ENCODE measurements at places on chromosomes 4 and X. TPM values are rescaled to one million over a fixed set of nuclear protein-coding genes. Genes with fewer than 3 reads are reported as not detected.

HGFAC gene
- 1.7 TPM for polyA plus RNA-seq

PGK1 gene
- polyA plus RNA-seq = 279 TPM

UGT2B17 gene
- 4.4 TPM for polyA plus RNA-seq

SMARCA1 gene
- 69.0 TPM for polyA plus RNA-seq

RPS6KA3 gene
- 30.6 TPM for polyA plus RNA-seq

ANOS1 gene
- 4.7 TPM for polyA plus RNA-seq

S100P gene
- polyA plus RNA-seq = 51.6 TPM

GRK4 gene
- 6.1 TPM for polyA plus RNA-seq

TLR1 gene
- 1.0 TPM for polyA plus RNA-seq

CXCL11 gene
- not detected for polyA plus RNA-seq

CDS1 gene
- 11.0 TPM for polyA plus RNA-seq

ADH7 gene
- not detected for polyA plus RNA-seq

EOLA1 gene
- 9.1 TPM for polyA plus RNA-seq

AIFM1 gene
- polyA plus RNA-seq = 65.2 TPM

All from hepatocyte (in vitro differentiated cells).